Activated naive CD4-positive, alpha-beta T cell (primary cell): ENCODE measurements at places on chromosomes 5 and 9.

DNA sequence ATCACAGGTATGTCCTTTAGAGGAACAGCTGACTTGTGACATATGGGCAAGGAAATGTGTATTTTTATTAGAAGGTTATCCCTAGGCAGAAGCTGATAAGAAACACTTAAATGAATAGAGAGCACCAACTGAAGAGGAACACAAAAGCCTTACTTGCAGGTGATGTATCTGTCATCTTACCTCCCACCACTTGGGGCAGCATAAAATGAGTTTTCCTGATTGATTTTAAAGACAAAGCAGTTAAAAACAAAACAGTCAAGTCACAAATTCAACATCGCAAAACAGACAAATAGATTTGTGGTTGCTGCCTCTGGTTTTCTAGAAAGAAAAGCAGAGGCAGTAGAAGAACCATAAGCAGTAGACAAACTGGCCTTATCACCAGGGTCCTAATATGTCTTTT lies 302.4 kb upstream of the ZNF462 start:
- DNase-seq = no peak

DNA sequence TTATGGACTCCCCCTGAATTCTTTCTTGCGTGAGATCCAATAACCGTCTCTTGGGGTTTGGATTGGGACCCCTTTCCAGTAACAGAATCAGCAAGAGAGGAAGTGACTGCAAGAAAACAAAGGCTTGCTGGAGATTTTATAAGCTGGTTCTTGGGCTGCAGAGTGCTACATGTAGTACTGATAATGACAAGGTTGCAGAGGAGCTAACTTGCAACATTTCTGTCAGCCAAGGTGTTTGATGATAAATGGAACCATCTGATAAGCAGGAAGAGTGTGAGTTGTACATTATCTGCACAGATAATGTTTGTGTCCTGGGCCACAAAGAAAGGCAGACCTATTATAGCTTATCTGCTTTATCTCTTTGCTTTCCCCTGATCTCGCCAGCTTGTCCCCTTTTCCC lies 37.1 kb downstream of the DNAJB5 start:
- no peak for DNase-seq

- no peak for DNase-seq
Observed at GRCh38 chr9:83106263-83106662, 43.3 kb upstream of the RASEF start.

- DNase-seq = no peak
Observed at GRCh38 chr5:72066705-72067107, 40.6 kb upstream of the MAP1B start.

- no peak for DNase-seq
Observed at GRCh38 chr5:26690511-26690910, 347.9 kb downstream of the CDH9 start.

DNA sequence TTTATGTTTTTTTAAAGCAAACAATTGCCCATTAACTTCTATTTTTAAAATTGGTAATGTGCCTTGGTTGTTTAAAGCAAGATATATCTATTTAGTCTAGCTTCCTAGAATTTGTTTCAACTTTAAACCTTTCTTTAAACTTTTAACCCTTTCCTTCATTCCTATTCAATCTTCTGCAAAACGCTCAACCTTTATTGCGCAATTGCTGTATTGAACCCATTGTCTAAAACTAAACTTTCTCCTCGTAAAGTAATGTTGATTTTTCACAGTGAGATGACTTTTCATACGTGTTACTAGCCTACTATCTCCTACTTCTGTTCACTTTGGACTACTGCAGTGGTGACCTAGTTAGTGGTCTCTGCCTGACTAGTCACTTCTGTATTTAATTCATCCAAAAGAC lies 63.3 kb downstream of the SMC5 start:
- DNase-seq = no peak

DNA sequence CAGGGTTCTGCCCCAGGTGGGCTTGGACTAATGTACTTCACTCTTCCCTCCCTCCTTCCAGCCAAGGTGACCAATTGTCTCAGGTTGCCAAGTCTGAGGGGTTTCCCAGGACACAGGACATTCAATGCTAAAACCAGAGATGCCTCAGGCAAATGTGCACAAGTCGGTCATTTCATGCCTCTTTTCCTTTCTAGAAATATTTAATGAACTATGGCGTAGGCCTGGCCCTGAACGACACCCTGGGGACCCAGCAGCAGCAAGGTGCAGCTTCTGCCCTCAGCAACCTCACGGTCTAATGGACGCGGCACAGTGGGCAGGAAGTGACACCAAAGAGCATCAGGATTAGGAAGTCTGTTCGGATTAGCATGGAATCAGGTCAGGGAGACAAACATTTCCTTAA lies 148.1 kb downstream of the MTX3 start:
- DNase-seq = no peak

GRCh38 chr5:33944543-33945132 lies 8.5 kb downstream of the RXFP3 start:
- DNase-seq = no peak

- no peak for DNase-seq
Observed at GRCh38 chr5:635306-636055, 23.3 kb downstream of the CEP72 start.

- no peak for DNase-seq
Observed at GRCh38 chr9:80699511-80699998, 989.8 kb downstream of the TLE1 start.

DNA sequence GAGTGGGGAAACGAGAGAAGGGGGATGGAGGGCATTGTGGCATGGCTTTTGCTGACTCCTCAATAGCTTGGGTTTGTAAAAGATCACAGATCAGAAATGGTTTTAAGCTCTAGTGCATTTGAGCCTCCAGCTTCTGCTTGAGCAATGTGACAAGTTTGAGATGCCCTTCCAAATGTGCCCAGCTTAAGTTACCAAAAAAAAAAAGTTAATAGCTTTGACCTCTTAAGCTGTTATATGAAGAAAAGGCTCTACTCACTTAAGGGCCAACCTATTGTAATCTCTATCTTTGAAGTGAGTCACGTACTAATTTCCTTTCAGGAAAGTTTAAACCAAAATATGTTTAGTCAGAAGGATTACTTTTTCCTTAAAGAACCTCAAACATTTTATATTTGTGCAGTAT lies 428.8 kb upstream of the ACTBL2 start:
- DNase-seq = no peak

GRCh38 chr9:135109650-135110049 lies 22.2 kb downstream of the OLFM1 start:
- no peak for DNase-seq

GRCh38 chr5:150158170-150158949 lies 2.7 kb upstream of the PDGFRB start:
- DNase-seq = no peak

- DNase-seq = no peak
Observed at GRCh38 chr5:131223751-131224386, 40.0 kb upstream of the CDC42SE2 start.

GRCh38 chr5:173689737-173690360 lies 73.4 kb upstream of the BOD1 start:
- no peak for DNase-seq

DNA sequence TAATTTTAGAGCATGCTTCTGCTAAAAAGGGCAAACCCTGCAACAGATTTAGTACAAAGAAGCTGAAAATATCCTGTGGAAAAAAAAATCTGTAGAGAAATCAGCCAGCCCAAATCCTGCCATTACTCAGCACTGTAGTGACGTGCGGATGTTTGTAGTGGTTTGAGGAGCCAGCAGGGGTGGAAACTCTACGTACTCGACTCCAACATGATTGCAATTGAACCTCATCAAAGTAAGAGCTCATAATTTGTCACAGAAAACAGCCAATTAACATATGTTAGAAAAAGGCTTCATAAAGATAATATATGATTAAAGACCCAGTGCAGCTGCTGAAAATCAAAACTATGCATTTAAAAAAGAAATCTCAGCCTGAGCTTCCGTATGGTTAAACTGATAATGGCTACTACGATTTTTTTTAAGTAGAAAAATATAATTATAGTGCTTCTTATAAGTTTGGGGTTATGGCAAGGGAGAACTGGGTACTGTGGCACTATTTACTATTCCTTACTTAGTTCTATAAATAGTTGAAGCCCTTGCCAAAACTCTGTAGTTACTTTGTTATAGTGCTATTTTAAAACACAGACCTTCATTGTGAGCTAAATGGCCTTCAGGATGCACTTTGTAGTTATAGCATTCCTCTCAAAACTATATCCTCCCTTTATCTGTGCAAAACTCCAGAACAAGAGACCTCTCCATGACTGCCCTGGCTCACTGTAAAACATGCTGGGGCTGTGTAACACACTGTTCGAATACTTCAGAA lies 49.4 kb downstream of the MEF2C start:
- DNase-seq = no peak

GRCh38 chr9:3969590-3970260 lies 330.1 kb downstream of the GLIS3 start:
- DNase-seq = no peak

- DNase-seq = no peak
Observed at GRCh38 chr9:128940271-128940921, 7.0 kb downstream of the DOLK start.

DNA sequence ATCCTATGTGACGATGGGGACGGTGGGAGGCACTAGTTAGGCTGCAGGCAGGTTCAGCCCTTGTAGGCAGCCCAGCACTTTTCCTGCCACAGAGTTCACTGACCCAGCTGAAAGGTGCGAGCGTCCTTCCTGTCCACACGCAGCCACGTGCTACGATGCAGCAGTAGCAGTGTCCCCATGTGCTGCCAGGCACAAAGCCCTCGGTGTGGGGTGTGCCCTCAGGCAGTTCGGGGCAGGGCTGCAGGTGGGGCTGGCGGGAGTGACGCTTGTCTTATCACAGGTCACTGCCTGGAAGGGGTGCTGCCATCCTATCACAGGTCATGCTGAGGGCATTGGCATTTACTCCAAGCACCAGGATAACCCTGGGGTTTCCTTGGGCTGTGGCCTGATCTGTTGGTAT lies 46.8 kb upstream of the CLPTM1L start:
- DNase-seq = no peak

DNA sequence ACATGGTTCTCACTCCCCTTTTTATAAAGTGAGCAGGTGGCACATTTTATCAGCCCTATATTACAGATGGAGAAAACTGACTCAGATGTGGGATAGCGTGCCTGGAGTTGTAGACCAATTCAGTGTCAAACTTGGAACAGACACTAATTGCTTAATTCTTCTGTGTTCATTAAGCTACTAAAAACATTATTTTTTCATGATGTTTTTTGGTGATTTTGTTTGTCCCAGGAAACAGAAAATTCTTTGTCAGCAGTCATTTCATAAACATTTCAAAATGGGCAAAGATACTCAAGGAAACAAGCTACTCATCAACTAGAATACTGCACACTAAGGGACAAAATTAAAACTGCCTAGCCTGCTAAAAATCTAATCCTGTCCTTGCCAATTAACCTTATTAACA lies 2.2 kb downstream of the ABHD17B start:
- no peak for DNase-seq

DNA sequence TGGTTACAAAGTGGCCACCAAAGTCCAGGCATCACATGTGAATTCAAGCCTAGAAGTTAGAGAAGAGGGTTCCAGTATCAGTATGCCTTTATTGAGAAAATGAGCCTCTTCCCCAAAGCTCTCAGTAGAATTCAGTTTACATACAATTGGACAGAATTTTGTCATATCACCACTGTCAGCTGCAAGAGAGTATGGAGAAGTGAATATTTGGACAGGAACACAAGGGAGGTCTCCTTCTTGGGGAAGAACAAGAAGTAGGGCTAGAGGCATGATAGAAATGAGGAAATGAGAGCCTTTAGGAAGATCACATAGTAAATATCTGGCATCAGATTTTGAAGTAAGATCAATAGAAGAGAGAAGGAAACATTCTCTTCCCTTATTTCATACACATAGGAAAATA lies 27.8 kb upstream of the VLDLR start:
- no peak for DNase-seq

GRCh38 chr9:112422417-112423148 lies 42.7 kb downstream of the HSDL2 start:
- DNase-seq = no peak

DNA sequence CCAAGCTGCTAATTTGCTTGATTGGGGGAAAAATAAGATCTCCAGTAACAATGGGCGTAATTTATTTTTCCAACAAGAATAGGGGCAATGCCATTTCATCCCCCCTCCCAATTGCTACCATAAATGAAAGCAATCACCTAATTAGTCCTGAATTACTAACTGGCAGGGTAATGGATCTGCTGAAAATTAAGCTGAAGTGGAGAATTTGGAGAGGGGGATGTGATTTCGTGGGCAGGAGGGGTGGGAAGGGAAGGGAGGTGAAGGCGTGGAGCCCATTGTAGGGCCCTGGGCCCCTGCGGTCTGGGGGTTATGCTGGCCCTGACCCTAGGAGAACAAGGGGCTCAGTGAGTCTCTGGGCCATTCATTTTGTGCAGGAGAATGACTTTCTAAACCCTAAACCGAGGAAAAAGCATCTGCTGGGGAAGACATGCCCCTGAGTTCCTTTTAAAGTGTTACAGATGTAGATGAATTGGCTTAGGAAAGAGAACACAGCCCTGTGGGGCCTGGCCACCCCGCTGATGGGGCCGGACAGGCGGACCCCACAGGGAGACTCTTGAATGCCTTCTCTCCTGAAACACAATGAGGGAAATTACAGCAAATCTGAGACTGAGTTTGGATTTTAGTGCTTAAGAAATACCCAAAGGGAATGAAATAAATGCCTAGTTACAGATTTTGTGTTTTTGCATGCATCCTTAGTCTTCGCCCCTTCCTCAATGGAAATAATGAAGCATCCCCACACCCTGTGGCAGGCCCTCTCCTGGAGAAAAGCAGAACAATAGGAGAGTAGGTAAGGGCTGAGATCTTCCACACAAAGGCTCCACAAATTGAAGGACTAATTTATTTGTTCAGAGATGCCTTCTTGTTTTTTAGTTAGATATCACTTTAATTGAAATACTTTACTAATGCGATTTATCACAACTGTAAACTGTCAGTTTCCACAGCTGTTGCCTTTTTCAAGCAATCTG lies 143.2 kb downstream of the PSAT1 start:
- DNase-seq = no peak

DNA sequence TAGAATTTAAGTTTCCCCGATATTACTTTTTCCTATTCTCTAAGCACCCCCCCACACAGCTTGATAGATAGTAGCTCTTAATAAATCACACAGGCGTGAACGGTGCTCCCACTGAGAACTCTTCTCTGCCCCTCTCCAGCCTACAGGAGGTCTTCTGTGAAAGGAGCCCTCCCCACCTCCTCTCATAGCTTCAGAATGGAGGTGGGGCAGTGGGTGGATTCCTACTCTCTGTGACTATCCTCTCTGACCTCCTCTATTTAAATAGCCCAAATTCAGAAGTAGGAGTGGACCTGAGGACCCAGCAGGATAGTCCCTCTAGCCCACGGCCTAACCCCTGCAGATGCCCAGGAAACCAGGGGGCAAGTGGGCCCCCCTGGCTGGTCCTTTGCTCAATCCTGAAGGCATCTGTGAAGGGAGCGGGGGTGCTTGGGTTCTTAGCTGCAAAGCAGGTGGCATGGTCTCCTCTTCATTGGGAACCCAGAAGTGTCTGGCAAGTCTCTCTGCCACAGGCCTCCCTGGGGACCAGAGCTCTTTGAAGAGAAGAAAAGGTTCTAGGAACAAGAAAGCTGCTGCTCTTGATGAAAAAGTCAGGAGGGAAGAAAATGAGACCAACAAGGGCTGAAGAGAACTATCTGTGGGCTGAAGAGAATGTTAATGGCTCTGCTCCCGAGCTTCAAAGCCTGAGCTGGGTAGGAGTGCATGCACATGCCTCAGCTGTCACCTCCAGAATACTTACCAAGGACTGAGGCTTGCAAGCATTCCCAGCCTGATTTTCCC lies 21.1 kb upstream of the HSPA9 start:
- no peak for DNase-seq

GRCh38 chr5:113250341-113250953 lies 184.3 kb downstream of the TSSK1B start:
- no peak for DNase-seq

- DNase-seq = no peak
Observed at GRCh38 chr5:16483361-16483760, 17.8 kb upstream of the ZNF622 start.
